Ovary (tissue), 10 donors: ENCODE measurements at places on chromosomes 3 and 15.
A peak's percentile ranks its signal among the peaks of the same experiment; 100 is the strongest.

DNA sequence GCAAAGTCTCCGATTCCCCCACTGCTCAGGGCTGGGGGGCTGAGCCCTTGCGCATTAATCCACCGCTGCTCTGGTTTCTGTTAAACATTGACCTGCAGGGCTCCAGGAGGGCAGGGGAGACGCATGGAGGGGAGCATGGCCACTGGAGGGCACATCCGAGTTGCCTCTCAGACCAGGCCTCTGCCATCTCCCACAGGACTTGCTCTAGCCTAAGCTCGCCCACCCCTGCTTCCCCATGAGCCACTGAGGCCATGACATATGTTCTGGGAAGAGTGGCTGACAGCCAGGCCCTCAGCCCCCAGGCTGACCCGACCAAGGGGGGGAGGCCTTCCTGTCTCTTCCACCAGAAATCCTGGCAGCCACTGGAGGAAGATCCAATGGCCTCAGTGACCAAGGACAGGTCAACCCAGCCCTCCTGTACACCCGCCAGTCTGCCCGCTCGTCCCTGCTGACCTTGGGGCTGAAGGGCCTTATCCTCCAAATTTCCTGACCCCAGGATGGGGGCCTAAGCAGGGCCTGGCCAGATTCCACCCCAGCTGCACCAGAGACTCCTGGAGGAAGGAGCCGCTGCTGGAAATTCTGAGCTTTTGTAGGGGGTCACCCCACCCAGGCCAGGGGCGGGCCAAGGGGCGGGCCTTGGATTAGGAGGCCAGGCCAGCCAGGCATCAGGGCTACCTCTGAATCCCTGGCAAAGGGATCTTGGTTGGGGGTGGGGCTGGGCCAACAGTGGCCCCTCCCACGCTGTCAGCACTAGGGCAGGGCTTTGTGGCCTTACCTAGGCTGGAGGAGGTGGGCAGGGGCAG is at the start of gene HYAL1:
Gene HYAL1, minus strand, starts transcription at position 562 of the 803 bp plus-strand sequence. CDS start 618 bp downstream, outside the sequence.
- peak; percentile 69 for DNase-seq

DNA sequence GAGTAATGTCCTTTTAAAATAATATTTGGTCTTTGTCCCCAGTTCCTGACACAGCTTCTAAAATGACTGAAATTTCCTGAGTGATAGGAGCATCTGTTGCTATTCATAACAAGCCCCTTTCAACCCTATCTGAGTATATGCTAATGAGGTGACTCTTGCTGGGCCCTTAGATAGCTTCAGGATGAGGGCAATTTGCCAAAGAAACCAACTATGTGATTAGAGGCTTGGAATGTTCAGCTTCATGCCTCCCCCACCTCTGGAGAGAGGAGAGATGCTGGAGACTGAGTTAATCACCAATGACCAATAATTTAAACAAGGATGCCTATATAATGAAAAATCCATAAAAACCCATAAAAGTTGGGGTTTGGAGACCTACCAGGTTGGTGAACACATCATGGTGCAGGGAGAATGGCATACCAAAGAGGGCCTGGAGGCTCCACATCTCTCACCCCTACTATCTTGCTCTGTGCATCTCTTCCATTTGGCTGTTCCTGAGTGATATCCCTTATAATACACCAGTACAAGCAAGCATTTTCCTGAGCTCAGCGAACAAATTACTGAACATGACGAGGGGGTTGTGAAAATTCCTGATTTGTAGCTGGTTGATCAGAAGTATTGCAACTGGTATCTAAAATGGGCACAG is 189.2 kb downstream of the ECT2 start:
- no peak for DNase-seq

DNA sequence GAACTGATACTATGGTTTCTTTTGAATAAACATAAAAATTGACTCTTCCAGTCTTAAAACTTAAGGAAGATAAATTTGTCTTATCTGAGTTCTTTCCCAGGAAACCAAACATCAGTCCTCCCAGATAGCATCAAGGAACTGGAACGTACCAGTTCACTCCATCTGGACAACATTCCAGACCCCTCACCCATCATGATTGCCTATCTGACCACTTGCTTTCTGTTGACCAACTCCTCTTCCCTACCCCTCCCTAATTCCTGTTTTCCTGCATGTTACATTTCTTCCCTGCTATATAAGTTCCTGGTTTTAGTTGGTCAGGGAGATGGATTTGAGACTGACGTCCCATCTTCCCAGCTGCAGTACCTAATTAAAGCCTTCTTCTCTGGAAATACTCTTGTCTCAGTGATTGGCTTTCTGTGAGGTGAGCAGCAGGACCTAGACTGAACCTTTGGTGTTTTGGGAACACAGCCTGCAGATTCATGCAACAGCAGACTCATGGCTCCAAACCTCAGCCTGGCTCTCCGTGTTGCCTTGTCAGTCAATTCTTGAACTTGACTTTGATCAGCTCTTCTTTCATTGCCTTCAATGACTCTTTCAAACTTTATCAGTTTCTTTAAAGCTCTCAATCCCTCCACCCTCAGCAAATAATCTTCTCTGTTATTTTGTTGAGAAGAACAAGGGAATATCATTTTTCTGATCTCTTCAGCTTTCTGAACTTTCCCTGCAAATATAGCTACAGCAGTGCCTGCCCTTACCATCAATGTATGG is 123.6 kb downstream of the RPL22L1 start:
- DNase-seq = no peak

- DNase-seq = no peak
These were observed 14.2 kb downstream of the CIB1 start for GRCh38 chr15:90219421-90220141.

GRCh38 chr3:35929158-35929557 is 289.8 kb downstream of the ARPP21 start:
- no peak for DNase-seq

DNA sequence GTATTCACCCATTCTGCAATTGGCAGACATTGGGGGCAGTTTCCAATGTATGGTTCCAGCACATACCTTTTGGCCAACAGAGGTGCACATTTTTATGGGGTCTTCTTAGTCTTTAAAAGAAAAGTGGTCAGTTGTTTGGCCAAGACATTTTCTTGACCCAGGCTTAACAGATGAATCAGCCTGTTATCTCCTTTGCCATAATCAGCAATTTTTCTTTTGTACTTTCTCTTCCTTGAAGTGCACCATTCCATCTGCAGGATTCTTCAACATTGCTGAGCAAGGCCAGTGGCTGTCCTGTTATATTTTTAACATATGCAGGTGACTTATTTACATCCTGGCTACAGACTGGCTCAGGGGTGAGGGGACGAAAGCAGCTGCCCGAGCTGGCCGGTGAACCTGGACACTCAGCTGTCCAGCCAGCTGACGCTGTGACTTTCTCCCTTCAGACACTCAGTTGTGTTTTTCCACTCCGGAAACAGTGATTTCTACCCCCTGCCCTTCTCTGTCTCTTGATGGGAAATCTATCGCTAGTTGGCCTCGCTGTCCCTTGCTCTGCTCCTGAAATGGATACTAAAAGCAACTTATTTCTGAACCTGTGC is 96.5 kb upstream of the TNFAIP8L3 start:
- no peak for DNase-seq

- DNase-seq = no peak
These were observed 3.5 kb downstream of the SLITRK3 start for GRCh38 chr3:165192610-165193192.

DNA sequence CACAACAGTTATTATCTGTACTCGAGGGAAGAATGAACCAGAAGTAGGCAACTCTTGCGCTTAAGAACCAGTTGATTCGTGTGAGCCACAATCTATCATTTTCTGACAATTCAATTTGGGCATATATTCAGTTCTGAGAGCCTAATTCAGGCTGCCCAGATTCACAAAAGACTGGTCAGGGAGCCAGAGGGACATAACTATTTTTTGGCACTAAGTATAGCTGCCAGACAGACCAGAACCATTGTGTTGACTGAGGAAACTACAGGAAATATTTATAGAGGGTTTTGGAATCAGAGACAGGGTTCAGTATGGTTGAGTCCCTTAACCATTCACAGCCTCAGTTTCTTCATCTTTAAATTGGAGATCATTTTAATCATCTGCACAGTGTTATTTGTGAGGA is 226.7 kb downstream of the TAFA4 start:
- DNase-seq = no peak

- DNase-seq = peak; percentile 26
These were observed 393.7 kb upstream of the C2CD4B start for GRCh38 chr15:62558640-62559380.
